Activated CD4-positive, CD25-positive, alpha-beta regulatory T cell treated with anti-CD3 and anti-CD28 coated beads, Interleukin-2, amount 50 U/mL, for 72 hours (primary cell): ENCODE measurements at places on chromosomes 11 and 22.

GRCh38 chr22:46568102-46568809, 30.8 kb upstream of the CELSR1 start:
- DNase-seq: no peak

GRCh38 chr11:84383576-84383975, 1097.4 kb upstream of the CCDC90B start:
- no peak for DNase-seq

GRCh38 chr22:19756288-19757128, 4.1 kb upstream of the TBX1 start:
- DNase-seq: peak; percentile 61

DNA sequence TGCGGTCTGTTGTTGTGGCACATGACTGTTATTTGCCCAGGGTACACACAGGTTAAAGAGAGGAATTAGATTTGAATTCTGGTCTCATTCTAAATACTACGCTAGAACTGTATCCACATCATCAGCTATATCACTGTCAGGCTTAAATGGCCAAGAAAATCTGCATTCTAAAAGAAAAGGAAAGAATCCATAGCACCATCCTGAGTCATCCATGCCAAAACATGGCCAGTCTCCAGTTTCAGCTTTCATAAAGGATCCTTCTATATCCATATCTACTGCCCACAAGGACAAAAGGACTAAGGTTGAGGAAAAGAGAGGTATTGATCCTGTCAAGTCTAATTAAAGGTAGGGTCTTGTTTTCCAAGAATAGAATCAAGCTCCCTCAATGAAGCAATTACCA, 73.6 kb upstream of the GDPD4 start:
- no peak for DNase-seq

- peak; percentile 17 for DNase-seq
Observed at GRCh38 chr22:44576311-44577260, 78.6 kb upstream of the RTL6 start.

- DNase-seq: no peak
Observed at GRCh38 chr22:50022171-50022819, 9.7 kb upstream of the IL17REL start.

- DNase-seq: no peak
Observed at GRCh38 chr11:20627701-20628100, 28.3 kb downstream of the SLC6A5 start.

- DNase-seq: no peak
Observed at GRCh38 chr11:12090761-12091258, 19.6 kb upstream of the MICAL2 start.

GRCh38 chr11:75822541-75822940, 7.5 kb downstream of the UVRAG start:
- no peak for DNase-seq

DNA sequence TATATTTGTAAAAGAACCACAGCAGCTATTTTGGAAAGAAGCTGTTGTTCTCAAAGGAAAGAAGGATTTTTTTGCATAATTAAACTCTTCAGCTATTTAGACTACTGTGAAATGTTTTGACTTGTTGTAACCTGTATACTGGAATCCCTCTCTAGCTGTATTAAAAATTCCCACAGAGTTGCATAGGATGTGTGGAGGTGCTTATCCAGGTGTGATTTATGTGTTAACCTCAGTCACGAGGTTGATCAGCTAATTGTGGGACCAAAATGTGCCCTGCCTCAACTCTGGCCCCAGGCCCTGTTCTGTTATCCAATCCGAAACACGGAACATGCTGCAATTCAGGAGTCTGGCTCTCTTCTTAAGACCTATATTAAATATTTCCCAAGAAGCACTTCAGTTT, 70.1 kb downstream of the LIF start:
- DNase-seq: no peak

GRCh38 chr11:123775715-123776549, 21.6 kb upstream of the OR6X1 start:
- DNase-seq: no peak

DNA sequence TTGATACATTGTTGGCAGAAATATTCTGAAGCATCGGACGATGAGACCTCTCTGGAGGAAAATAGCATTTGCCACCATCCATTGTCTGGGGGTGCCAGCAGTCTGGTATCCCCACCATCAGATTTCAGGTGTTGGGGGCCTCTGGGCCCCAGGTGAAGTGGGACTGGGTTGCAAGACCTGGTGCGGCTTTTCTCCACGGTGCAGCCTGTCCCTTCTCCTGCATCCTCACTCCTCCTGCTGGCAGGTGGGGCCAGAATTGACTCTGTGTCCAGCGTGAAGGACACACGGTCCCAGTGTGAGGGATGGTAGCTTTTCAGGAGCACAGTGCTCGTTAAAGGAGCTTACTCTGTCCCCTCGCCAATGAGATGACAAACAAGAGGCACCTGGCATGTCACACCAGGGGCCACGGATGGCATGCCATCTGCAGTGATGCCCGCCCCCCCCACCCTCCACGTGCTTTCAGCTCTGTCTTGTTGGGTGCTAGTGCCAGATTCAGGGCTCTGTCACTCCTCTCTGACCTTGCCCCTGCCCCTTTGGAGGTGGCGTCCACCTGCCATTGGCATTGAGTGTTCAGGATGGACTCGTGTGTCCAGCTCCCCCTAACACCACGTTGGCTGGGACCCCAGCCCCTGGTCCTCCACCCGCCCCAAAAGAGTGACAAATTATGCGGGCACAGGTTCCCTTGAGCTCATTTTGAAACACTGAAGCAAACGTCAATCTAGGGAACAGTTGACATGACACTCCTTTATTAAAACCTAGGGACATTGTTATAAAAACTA, 62.4 kb downstream of the PARVG start:
- no peak for DNase-seq
